Sigmoid colon (tissue), 7 donors: ENCODE measurements at places on chromosomes 2 and 18. TPM values are rescaled to one million over a fixed set of nuclear protein-coding genes. Genes with fewer than 3 reads are reported as not detected.

Gene MTX2
- total RNA-seq = 34.5 TPM

DNA sequence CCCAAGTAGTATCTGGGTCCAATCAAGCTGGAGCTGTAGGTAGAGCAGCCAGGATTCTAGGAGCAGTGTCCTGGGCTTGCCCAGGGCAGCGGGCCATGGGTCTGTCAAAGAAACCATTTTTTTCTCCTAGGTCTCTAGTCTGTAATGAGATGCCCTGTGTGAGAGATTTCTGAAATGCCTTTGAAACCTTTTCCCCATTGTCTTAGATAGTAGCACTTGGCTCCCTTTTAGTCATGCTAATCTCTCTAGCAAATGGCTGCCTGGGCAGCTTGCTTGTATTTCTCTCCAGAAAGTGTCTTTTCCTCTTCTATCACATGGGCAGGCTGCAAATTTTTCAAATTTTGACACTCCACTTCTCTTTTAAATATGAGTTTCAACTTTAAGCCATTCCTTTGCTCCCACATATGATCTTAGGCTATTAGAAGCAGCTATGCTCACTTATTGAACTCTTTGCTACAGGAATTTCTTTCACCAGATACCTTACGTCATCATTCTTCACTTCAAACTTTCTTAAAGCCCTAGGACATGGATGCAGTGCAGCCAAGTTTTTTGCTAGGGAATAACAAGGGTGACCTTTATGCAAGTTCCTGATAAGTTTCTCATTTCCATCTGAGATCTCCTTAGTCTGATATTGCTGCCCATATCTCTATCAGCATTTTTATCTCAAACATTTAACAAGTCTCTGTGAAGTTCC lies 890.2 kb upstream of the VRK2 start:
- H3K27ac ChIP-seq = no peak overlapping the region
- no peaks in the 10 kb centered on the region for H3K36me3 ChIP-seq
- no peaks in the 10 kb centered on the region for H3K27me3 ChIP-seq
- DNase-seq = no peak
- no peaks in the 10 kb centered on the region for H3K4me1 ChIP-seq

Gene GRB14
- 14.0 TPM for total RNA-seq

Gene DNAJB2
- total RNA-seq = 42.1 TPM

Gene BUB1
- total RNA-seq = 0.71 TPM

GRCh38 chr2:172965433-172966212 lies 110.0 kb upstream of the MAP3K20 start:
- H3K4me3 ChIP-seq = no peak overlapping the region
- no peak overlapping the region for H3K27ac ChIP-seq
- H3K36me3 ChIP-seq = no peaks in the 10 kb centered on the region
- DNase-seq = no peak
- H3K27me3 ChIP-seq = no peaks in the 10 kb centered on the region

GRCh38 chr2:186903216-186903615 lies 54.2 kb upstream of the ZSWIM2 start:
- H3K4me1 ChIP-seq = no peaks in the 10 kb centered on the region
- H3K27me3 ChIP-seq = no peaks in the 10 kb centered on the region

DNA sequence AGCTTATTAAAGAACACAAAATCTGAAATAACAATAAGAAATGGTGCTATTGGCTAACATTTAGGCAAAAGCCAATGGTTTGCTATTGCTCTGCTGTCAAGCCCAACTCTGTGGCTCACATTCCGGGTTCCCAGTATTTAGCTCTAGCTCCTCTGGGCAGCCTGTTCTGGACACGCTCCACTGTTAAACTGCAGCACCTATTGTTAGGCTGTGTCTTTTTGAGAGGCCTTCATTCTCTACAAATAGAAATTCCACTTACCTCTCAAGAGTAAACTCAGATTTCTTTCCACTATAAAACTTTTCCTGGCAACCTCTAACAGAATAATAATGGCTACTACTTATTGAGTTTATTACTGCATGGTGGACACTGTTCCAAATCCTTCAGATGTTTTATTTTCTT lies 3.7 kb upstream of the KLHL14 start:
- peaks cover 13% of the 10 kb centered on the region for H3K4me1 ChIP-seq
- no peaks in the 10 kb centered on the region for H3K36me3 ChIP-seq
- no peak overlapping the region for H3K4me3 ChIP-seq

Gene C2orf92
- total RNA-seq = 6.0 TPM

- H3K4me3 ChIP-seq = no peak overlapping the region
- no peaks in the 10 kb centered on the region for H3K36me3 ChIP-seq
- no peaks in the 10 kb centered on the region for H3K27me3 ChIP-seq
- H3K27ac ChIP-seq = no peak overlapping the region
These were observed 2.0 kb downstream of the TMEM169 start for GRCh38 chr2:216083464-216084281.
